ENCODE measurements at places on chromosomes 6 and 20. TPM values are rescaled to one million over a fixed set of nuclear protein-coding genes. Genes with fewer than 3 reads are reported as not detected.

GPRC6A gene
- total RNA-seq: 1.2 TPM

C20orf204 gene
- 1.2 TPM for total RNA-seq

LSM14B gene
- total RNA-seq: 42.6 TPM

HLA-G gene
- not detected for total RNA-seq

ECT2L gene
- not detected for total RNA-seq

SRMS gene
- total RNA-seq: not detected
